Stimulated activated CD8-positive, alpha-beta memory T cell treated with anti-CD3 and anti-CD28 coated beads, Interleukin-4, amount 100 ng/mL, for 4 hours (primary cell): ENCODE measurements at places on chromosomes 12 and 14.

DNA sequence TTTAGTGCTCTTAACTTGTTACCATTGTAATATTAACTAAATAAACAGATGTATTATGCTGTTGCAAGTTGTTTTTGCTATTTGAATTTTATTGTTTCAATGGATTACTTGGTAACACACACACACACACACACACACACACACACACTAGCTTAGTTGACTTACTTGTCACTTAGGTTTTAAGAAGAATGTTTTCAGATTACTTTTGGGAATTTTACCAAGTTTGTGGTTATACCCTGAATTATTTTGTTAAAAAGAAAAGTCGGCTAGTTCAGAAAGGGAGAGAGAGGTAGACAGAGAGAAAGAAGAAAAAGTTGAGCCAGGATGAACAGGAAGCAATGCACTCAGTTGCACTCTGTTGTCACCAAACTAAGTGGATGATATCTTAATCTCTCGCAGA, 5.3 kb downstream of the SSTR1 start:
- DNase-seq: no peak

GRCh38 chr12:108597559-108598471, at the start of gene TMEM119:
Gene TMEM119, minus strand, starts transcription at chr12:108598084. Its CDS starts 5,701 bp downstream, at chr12:108592383.
- DNase-seq: no peak

GRCh38 chr12:32240831-32241230, 134.2 kb downstream of the BICD1 start:
- no peak for DNase-seq

GRCh38 chr12:19897900-19898408, 458.7 kb downstream of the AEBP2 start:
- no peak for DNase-seq

DNA sequence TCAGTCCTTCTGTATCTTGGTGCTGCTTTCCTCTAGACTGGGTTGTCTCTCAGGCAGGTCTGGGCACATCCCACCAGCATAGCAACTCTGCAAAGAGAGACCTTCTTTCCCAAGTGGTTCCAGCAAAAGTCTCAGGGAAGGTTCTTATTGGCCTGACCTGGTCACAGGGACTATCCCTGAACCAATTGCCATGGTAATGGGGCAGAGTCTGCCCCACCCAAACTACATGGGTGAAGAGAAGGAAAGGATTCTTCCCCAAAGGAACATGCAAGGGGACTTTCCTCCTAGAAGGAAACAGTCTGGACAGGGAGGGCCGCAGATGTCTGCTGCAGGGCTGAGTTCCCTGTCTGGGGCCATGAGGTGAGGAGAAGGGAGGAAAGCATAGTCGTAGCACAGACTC, 122.2 kb upstream of the NCOR2 start:
- no peak for DNase-seq

DNA sequence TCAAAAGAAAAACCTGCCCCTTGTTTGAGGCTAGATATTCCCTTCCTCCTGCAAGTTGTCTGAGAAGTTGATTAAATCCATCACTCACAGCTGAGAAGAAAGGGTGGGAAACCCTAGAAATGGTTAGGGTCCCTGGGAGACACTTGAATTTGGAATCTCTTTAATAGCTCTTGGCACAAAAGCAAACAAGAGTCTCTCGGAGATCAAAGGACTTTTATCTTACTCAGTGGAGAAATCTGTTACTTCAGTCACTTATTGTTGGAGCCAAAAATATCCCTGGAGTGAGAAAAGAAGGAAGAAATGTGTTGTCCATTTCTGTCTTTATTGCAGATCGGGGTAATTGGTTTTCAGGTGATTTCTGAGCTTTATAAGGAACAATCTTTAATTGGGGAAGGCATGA, 47.0 kb downstream of the TMEM132C start:
- no peak for DNase-seq
